NCI-H510A (cell line): ENCODE measurements at places on chromosomes 2 and 18.

- DNase-seq: no peak
Measured at GRCh38 chr2:71530641-71531332, 77.4 kb downstream of the DYSF start.

DNA sequence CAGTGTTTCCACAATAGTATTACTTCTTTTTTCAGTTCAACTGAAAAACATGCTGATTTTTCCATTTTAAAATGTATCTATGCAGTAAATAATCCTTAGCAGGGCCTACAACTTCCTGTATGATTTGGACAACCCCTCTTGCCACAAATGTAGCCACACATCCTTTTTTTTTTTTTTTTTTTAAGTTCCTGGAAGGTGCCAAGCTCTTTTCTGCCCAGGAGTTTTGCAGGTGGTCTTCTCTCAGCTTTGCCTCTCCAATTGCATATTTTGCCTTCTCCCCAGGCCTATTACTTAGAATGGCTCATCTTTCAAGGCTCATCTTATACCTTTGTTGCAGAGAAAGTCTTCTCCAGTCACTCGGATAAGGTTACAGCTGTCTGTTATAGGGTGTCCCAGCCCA is 11.6 kb downstream of the KLHL14 start:
- DNase-seq: no peak

DNA sequence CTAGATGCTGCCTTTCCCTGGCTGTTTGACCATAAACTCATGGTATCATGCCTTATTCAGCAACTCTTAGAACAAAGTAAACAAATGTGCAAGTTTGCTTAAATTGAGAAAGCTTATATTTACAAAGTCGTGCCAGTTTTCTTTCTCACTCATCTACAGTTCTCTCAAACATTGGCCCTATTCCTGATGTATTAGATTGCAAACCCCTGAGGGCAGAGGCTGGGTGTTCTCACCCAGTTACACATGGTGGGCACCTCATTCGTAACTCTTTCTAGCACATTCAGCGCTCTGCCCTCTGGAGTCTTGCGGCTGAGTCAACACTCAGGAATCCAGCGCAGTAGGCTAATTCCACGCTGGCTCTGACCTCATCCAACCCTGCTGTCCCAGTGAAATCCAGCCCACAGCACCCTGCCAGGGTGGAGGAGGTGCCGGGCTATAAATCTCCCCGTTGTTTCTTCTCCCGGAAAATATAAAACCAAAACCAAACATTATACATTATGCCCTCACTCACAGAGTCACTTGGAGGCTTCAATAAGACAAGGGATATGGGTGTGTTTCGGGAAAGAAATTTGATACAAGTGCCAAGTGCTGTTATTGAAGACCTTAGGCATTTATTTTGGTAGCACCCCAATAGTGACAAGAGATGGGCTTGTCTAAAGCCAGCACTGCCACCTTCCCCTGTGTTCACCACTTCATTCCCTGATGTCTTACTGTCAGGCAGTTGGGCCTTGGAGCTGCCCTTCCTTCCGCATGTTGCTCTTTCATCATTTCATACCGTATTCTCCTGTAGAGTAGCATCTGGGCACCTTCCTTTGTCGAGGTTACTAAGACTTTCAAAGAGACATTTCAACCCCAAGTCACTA is 287.4 kb downstream of the PRKCE start:
- no peak for DNase-seq

GRCh38 chr2:187655001-187655400 is 100.8 kb upstream of the TFPI start:
- no peak for DNase-seq

GRCh38 chr2:179201869-179202268 is 62.8 kb downstream of the SESTD1 start:
- DNase-seq: peak; percentile 21

GRCh38 chr2:7994397-7994951 is 687.4 kb upstream of the ID2 start:
- peak; percentile 68 for DNase-seq

- DNase-seq: no peak
Measured at GRCh38 chr18:62107881-62108280, 79.0 kb downstream of the PIGN start.

- no peak for DNase-seq
Measured at GRCh38 chr2:97718942-97719341, 5.6 kb downstream of the ZAP70 start.

DNA sequence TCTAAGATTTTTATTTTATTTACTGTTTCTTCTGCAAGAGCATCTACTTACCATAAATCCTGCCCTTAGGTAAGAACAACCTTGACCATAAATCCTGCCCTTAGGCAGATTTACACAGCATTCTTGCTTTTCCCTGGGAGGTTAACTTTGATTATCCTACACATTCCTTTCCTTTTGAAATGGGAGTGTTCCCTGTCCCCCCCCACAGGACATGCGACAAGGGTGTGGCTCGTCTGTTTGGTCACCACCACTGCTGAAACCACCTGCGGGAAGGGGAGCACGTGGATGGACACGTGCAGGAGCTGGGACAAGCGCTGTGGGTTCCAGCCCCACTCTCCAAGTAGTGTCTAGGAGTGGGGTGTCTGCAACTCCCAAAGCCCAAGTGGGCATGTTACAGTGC is 239.3 kb upstream of the SP5 start:
- DNase-seq: no peak

- DNase-seq: no peak
Measured at GRCh38 chr2:240920783-240921231, 14.7 kb downstream of the CROCC2 start.

DNA sequence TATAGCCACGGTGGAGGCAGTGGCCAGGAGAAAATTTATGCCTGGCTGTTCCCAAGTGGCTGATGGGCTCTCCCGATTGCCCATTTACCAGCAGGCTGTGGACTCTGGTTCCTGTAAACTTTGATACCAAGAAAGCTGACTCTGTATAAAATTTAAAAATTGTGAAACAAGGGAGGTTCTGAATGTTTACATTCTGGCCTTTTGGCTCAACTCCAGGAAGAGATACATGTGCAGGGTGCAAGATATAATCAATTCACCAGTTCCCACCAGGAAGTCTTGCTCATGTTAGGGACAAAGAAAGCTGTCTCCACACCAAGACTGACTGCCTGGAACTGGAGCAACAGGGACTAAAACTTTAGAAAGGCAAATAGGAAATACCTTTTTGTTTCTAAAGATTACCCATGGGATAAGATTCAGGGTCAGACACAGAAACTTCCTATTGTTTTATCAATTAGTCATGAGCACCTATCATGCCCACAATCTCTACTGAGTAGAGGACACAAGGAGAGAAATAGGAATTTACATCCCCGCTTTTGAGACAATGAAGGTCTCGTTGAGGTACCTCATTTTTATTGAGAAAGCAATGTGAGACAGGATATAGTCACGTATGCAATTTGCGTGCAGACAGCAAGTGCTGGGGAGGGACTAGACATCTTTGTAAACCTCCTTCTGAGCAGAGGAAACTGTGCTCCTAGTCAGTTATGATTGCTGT is 123.5 kb downstream of the LIPG start:
- no peak for DNase-seq

GRCh38 chr2:223069465-223069864 is 17.5 kb downstream of the KCNE4 start:
- no peak for DNase-seq

DNA sequence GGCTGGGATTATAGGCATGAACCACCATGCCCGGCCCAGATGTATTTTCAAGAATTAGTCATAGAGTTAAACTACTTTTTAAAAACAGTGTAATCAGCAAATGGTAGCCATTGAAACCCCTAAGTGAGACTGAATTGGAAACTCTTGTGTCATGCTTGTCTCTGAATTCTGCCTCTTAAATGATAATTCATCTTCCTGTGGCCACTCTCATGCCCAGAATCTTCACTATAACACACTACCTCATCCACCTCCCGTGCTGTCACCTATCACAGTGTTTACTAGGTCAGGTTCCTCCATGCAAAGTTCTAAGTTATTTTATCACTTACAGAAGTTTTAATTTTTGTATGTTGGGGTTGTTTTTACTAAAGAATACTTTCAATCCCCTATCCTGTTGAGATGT is 197.5 kb downstream of the PHLPP1 start:
- no peak for DNase-seq

- no peak for DNase-seq
Measured at GRCh38 chr2:196331851-196332250, 160.5 kb upstream of the STK17B start.

GRCh38 chr2:172462849-172463381 is 35.5 kb downstream of the ITGA6 start:
- no peak for DNase-seq

DNA sequence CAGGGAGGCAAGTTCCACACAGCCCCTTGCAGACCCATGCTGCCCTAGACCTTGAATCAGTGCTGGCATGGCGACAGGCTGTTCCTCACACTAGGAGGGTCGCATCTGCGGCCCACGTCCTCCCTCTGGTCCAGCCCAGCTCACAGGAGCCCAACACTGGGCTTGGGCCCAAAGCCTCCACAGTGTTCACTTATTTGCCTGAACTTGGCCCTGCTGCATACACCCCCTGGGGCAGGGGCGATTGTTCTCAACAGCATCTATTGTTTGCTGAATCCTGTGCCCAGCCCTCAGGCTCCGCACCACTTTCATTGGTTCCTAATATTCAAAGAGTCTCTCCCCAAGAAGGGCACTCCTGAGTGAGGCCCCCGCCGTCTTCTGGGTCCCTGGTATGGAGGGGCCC is 90.7 kb downstream of the ZBTB7C start:
- no peak for DNase-seq

DNA sequence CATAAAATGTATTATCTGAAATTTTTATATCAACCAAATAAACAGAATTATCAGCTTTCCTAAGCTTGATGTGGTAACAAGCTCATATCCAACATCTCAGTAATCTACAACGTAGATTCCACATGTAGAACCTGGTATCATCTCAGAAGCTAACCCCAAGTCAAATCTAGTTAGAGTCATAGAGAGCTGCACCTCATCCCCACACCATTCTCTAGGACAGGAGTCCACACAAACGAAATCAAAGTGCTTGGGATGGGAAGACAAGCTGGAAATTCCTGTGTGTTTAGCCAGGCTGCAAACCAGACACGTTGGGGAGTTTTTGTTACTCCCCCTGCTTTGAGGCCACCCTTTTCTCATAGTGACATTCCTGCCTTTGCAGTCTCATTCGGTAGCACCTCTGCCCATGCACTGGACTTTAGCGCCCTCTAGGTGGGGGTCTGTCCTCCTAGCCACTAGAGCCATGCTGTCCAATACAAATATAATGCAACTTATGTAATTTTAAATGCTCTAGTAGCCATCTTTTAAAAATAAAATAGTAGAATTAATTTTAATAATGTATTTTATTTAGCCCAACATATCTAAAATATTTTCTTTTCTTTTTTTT is 28.1 kb upstream of the SATB2 start:
- DNase-seq: no peak

- peak; percentile 57 for DNase-seq
Measured at GRCh38 chr2:24613154-24613814, 122.2 kb downstream of the NCOA1 start.

- no peak for DNase-seq
Measured at GRCh38 chr2:946073-946948, 4.3 kb upstream of the SNTG2 start.

DNA sequence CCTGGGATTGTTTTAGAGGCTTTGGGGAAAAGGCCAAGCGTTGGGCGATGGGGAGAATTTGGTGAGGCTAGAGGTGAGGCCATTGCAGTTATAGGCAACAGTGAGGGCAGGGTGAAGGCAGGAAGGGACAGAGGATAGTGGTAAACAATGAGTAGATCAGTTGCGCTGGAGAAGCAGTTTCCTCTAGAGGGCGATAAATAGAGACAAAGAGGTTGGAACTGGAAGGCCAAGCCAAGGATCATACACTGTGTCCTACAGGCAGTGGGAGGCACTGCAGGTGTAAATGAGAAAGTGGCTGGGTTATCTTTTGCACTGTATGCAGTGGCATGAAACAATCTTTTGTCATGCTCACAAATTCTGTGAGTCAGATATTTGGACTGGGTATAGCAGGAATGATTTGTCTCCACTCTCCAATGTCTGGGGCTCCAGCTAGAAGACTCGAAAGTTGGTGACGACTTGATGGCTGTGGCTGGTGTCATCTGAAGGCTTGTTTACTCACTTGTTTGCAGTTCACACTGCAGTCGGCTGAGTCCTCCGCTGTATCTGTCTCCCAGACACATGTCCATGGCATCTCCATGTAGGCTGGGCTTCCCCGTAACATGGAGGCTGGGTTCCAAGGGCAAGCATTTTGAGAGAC is 82.1 kb downstream of the TNP1 start:
- peak; percentile 85 for DNase-seq

DNA sequence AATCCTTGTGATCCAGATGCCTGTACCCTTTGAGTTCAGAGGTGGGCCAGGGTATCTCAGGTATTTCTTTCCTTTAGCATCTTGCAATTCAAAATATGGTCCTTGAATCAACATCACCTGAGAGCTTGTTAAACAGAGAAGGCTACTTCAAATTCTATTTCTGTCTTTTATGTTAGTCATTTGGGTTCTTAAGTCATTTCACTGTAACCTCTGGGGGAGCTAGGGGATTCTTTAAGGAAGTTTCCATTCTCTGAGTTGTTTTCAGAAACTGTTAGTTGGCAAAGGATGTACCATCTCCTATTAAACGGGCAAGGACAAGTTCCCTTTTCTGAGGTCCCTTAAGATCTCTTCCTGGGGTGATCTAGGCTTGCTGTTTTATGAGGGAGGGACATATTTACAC is 16.6 kb downstream of the CFLAR start:
- no peak for DNase-seq

DNA sequence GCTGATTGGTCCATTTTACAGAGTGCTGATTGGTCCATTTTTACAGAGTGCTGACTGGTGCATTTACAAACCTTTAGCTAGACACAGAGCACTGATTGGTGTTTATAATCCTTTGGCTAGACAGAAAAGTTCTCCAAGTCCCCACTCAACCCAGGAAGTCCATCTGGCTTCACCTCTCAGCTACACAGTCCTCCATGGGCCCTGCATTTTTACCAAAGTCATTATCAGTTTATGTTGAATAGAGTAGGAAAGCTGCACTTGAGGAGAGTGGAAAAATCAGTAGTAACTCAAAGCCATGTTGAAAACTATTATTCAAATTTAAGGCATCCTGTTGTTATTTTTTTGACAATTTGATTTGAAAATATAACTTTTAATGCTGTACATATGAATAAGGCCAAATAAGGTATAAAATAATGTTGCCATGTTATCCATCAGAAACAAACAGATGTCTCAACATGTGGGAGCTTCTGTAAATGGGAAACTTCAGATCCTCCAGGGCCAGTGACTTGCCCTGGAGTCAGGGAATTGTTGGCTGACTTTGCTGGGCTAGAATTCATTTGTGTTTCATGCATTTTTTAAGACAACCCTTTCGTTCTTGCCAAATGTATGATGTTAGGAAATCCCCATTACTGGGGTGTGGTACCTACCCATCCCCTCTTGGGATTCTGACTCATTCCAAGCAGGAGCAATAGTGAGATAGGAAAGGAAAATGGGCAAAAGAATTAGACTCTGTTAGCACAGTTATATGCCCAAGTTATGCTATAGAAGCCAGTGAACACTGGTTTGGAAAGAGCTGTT is 37.8 kb upstream of the CCDC195 start:
- DNase-seq: no peak

DNA sequence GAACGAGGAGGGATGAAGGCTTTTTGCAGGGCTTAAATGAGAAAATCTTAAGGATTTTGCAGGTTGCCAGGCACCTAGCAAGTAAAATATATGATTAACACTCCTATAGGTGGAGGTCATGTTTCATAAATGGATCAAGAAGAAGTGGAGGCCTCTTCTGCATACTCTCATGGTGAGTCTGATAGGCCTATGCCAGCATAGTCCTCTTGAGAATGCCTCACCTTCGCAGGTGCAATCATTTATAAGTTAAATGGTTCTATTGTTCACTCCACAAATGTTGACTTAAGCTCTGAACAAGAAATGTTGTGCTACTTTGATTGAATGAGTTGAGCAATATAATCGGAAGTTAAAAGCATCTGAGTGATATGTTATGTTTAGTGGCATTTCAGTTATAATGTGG is 12.1 kb downstream of the LRRTM1 start:
- DNase-seq: no peak

- DNase-seq: no peak
Measured at GRCh38 chr2:184215745-184216144, 382.6 kb upstream of the ZNF804A start.
